ENCODE measurements at places on chromosomes 3 and 15.

- no peak for DNase-seq
Observed at GRCh38 chr3:53729618-53730017, 116.6 kb downstream of the CHDH start.

GRCh38 chr15:83310521-83311456, 26.3 kb upstream of the BNC1 start:
- DNase-seq, result no peak

GRCh38 chr3:17149076-17149475, 264.3 kb downstream of the PLCL2 start:
- no peak for DNase-seq

DNA sequence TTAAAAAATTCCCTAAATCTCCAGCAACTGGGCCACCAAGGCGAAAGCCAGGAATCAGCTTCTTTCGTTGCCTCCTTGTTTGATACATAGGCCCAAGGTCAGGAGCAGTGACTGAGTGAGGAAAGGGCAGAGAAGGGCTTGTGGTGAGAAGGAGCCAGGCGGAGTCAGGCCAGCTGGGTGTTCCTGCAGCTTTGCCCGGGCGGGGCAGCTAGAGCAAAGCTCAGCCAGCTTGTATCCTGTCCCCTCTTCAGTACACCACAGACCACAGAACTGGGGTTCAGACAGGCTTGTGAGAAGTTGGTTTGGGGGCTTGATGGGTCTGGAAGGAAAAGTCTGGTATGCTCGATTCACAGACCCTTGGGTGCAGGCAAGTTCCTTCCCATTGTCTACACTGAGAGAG, 52.6 kb downstream of the CCK start:
- DNase-seq, result no peak
